ENCODE measurements at places on chromosomes 11 and 22. TPM values are rescaled to one million over a fixed set of nuclear protein-coding genes. Genes with fewer than 3 reads are reported as not detected.

DNA sequence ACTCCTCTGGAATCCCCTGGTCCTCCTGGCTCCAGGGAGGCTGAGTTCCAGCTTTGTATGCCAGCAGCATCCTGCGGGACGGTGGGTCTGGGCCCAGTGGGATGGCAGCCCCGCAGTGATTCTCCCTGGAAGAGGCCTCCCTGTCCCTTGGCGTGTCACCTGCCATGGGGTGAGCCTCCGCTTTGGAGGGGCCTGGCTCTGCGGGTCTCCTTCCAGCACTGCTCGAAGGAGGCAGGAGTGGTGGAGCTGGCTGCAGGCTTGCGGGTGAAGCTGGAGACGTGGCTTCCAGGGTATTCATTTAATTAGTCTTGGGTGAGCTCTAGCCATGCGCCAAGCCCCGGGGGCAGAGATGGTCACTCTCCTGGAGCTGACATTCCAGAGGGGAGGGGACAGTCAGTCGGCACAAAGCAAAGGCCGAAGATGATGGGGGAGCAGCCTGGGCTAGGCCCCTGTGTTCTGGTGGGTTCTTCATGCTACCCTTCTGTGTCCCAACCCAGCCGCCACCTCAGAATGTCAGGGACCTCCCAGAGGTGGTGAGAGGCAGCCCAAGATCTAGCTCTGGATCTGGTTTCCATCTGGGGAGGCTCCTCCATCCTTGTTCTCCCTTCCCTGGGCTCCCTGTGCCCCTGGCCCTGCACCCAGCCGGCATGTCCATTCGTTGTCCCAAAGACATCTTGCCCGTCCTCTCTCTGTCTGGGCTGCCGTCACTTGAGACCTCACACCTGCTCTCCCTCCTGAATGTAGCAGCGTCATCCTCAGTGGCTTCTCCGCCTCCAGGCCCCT lies 1332.5 kb downstream of the BRD1 start:
- no peak for DNase-seq

- DNase-seq, result no peak
These were observed 63.8 kb upstream of the VPREB1 start for GRCh38 chr22:22180738-22181285.

- DNase-seq, result peak; percentile 95
These were observed 518.7 kb downstream of the NTM start for GRCh38 chr11:131889146-131889577.

Gene OR10A4
- polyA plus RNA-seq, result not detected

DNA sequence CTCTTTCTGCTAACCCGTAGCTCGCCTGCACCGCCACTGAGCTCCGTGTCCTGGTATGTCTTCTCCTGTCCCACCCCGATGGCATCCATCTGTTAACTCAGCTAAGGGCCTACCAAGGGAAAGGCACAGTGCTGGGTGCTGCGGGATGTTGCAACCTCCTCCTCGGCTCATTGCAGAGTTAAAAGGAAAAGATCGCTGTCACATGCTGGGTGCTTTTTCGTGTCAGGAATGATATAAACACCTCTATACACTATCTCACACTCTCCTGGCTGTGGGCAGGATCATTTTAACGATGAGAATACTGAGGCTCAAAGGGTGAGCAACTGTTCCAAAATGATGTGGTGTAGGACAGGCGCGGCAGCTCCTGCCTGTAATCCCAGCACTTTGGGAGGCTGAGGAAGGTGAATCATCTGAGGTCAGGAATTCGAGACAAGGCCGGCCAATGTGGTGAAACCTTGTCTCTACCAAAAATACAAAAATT lies 10.1 kb downstream of the TXN2 start:
- peak; percentile 60 for DNase-seq

- no peak for DNase-seq
These were observed 16.8 kb upstream of the TMEM121B start for GRCh38 chr22:17137861-17138425.

- no peak for DNase-seq
These were observed 5.1 kb downstream of the SYT12 start for GRCh38 chr11:67027943-67028542.

Gene REXO2
- polyA plus RNA-seq, result 257 TPM

DNA sequence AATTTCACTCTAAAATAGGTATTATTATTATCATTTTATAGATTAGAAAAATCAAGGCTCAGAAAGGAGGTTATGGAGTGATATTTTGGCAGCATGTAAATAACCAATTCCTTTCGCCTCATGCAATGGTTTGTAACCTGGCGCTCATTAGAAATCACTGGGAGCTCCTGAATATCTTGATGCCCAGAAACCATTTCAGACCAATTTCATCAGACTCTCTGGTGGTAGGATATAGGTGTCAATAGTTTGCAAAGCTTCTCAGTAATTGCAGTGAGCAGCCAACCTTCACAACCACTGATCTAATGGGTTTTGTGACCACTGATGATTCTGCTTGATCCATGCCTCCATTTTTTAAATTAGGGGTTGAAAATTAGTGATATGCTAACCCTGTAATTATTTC lies 57.8 kb upstream of the ZC3H12C start:
- DNase-seq, result no peak

Gene RAG2
- not detected for polyA plus RNA-seq

GRCh38 chr11:8948886-8949285 lies 6.1 kb upstream of the ASCL3 start:
- no peak for DNase-seq

- peak; percentile 81 for DNase-seq
These were observed 6.3 kb upstream of the KDELR3 start for GRCh38 chr22:38461414-38462081.

GRCh38 chr11:17934194-17934593 lies 78.7 kb downstream of the SERGEF start:
- no peak for DNase-seq

Gene BAD
- 88.6 TPM for polyA plus RNA-seq

DNA sequence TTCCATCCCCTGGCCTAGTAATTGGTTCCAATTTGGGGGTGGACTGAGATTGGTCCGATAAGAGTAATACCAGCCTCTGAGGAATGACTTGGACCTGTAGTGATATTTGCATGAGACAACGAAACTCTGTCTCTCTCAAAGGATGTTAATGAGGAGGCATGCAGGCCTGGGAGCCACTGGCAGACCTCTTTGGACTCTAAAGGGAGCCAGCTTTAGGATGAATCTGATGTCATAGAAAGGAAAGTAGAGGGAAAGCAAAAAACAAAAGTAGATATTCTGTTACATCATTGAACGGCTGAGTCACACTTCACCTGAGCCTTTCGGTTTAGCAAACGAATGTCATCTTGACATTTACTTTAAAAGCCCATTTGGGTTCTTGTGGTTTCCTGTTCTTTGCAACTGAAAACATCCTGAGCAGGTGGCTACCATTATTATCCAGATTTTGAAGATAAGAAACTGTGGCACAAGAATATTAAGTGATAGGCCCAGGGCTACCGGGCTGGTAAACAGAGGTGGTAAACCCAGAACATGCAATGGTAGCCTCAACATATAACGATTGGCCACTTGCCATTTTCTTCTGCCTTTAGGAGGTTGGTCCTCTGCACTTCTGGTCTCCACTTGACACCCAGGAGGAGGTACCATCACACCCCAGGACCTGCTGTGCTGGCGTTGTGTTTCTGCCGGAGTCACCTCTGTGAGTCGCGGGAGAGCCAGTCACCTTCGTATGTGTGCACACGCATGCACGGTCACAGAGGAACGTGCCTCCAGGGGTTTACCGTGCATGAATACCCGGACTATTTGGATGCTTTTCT lies 42.7 kb downstream of the RTL6 start:
- no peak for DNase-seq

DNA sequence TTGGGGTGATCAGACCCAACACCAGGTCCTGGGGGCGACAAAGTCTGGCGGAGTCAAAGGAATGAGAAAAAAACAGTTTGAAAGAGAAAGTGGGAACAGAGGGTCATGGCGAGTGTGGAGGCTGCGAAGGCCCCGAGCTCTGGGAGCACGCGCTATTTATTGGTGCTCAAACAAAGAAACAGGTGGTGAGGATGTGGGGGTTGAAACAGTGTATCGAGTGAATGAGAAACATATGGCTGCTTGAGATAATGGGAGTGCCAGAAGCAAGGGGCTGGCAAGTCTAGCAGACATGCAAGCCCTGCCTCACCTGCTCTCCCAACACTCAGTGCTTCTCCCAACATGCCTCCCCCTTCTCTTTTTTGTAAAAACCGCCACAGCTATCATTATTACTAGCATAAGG lies 7.8 kb upstream of the DUSP18 start:
- no peak for DNase-seq

GRCh38 chr22:46622081-46622521 lies 1.9 kb downstream of the GRAMD4 start:
- no peak for DNase-seq

DNA sequence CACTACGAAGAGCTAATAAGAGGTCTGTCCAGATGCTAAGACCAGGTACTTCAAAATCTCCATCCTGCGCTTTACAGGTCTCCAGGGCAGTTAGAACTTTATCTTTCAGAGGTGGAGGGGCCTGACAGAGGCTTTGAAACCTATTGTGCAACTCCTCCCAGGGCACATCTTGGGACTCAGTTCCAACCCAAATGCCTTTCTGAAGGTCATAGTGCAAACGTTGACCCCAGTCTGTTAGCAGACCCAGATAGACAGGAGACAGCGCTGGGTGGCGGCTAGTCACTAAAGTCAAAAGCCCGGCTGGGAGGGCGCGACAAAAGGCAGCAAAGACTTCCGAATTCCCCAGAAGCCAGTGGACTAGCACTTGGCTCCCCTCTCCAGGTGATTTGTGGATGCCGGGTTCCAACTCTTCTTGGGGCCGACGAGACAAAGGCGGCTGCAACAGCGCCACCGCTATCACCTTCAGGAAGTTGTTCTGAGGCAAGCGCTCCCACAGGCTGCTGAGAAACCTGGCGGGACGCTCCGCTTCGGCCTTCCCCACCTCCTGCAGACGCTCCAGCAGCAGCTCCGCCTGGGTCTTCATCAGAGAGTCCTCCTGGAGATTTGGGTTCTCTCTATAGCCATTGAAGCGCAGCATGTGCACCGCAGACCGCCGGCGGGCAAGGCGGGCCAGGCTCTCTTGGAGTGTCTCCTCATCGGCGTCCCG lies 728 bp downstream of the FANCF start:
- DNase-seq, result peak; percentile 60

- no peak for DNase-seq
These were observed 92.8 kb downstream of the TEAD1 start for GRCh38 chr11:12767027-12767426.

GRCh38 chr22:18031695-18032454 lies 7.5 kb upstream of the MICAL3 start:
- DNase-seq, result peak; percentile 97

GRCh38 chr22:50522208-50522805 lies 3.1 kb downstream of the SCO2 start:
- DNase-seq, result no peak

GRCh38 chr11:1293619-1294015 lies 15.8 kb downstream of the TOLLIP start:
- no peak for DNase-seq

DNA sequence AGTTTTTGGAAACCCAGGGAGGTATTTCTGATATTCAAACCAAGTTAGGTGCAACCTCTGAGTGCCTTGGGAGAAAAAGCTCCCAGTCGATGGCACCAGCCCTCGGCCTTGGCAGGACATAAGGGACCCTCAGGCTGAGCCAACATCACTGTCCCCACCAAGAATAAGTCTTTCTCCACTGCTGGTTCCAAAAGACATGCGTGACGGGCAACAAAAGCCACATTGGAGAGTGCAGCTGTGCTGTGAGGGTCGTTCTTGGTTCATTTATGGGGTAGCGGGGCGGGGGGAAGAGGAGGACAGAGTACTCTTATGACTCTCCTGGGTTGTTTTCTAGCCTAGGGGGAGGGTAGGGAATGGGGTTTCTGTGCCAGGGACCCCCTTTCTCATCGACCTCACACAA lies 11.2 kb upstream of the TPCN2 start:
- no peak for DNase-seq

DNA sequence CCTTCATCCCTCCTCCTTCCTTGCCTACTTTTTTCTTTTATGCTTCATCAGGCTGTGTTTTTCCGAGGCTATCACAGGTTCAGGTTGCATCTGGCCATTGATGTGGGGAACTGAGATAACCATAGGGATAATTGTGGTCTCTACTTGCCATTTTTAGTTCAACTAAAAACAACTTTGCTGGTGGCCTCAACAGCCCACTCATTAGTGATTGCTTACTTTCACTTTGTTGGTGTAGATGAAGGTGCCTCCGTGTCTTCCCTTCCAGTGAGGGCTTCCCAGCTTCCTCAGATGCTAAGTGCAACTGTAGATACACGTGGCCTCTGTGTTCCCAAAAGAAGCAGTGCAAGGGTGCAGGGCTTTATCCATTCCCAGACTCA lies 35.0 kb downstream of the KCNJ1 start:
- no peak for DNase-seq

- no peak for DNase-seq
These were observed 68.6 kb upstream of the ATXN10 start for GRCh38 chr22:45602824-45603595.

Gene OR51E1
- 0.02 TPM for polyA plus RNA-seq

DNA sequence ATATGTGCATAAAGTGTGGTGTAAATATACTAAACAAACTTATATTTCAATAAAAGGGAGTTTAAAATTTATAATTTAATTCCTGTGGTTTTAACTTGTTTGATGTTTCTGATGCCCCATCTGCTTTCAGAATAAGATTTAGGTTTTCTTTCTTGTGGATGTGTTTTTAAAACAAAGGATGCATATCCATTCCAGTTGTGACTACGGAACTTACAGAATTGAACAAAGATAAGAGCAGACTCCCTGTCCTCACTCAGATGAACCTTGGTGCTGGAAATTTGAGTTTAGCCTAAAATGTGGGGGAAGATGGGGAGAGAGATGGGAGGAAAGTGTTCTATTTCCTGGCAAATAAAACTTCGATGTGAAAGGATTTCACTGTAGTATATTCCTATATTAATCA lies 2.5 kb downstream of the FJX1 start:
- DNase-seq, result no peak

DNA sequence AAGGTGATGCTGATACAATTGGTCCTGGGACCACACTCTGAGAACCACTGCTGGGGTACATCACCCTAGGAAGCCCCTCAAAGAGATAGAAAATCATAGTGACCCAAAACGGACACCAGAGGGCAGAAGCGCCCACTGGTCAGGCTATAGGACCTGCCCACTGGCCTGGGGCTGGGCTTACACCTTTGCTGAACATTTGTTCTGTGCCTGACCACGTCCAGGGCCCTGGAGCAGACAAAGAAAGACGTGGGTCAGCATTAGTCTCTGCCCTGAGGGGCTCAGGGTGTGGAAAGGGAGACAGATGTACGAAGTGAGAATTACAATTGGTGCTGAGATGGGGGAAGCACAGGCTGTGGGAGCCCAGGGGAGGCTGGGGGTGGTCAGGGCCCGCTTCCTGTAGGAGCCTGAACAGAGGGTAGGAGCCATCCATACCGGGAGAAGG lies 14.4 kb upstream of the SERPINH1 start:
- peak; percentile 65 for DNase-seq

Data from IMR-90 (cell line).